ENCODE measurements at places on chromosomes 7 and 10.

- no peak for DNase-seq
Observed at GRCh38 chr7:19964246-19964645, 190.8 kb upstream of the TMEM196 start.

DNA sequence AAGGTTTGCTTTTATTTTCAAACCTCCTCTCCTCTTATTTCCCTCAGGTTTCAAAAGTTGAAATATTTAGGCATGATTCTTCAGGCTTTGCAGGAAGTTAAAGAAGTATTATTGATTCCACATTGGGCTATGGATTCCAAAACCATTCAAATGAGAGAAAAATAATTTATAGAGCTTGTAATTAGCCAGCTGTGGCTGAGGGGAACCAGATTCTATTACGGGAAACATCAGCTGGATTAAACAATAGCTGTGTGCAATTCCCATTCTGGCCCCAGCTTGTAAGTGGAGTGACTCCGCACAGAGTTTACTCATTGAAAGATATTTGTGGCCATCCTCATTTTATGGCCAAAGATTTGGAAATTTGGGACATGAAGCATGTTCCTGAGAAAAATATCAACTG is 77.0 kb upstream of the PHYHIPL start:
- no peak for DNase-seq

- no peak for DNase-seq
Observed at GRCh38 chr7:45482451-45482850, 91.7 kb upstream of the ADCY1 start.

DNA sequence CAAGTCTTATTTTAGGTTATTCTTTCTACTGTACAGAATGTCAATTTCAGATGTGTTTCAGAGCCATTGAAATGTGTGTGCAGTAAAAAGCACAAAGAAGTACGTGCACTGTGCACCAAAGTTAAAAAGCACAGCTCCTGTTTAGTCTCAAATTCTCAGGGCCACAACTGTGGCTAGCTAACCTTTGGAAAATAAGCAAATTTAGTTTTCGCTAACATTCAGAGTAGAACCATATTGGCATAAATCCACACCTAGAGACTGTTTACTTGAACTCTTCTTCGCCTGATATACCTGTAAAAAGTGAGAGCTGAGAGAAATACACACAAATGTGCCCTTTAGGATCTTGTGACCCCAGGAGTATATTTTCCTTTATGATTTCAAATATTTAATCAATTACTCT is 353.9 kb downstream of the TFEC start:
- DNase-seq: no peak

DNA sequence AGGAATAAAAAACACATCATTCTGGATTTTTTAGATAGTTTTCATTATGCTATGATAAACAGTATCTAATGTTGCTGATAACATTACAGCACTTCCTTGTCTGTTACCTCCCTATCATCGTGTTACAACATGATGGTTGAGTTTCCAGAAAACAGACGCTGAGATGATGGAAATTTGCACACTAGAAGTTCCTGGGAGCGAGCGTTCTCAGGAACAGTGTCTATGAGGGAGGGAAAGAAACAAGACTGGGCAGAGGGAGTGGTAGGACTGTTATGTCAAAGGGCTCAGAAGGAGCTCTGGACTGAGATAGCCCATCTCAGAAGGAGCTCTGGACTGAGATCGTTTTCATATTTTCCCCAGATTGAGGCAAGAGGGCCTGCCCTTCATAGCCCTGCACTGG is 121.6 kb downstream of the REEP3 start:
- no peak for DNase-seq

DNA sequence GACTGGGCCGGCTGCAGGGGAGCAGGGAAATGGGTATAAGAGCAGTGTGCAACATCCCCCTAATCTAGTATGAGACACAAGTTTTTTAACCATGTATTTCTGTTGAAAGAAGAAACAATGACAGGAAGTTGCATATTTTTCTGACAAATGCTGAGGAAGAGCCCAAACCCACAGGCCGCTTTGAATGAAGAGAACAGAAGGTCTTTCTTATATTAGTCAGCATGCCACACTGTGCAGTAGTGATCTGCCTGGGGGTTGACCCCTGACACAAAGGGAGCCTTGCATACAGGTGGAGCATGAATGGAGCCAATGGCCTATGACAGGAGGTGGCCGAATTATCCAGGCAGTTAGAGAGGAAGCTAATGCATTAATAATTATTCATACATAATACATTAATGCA is 518.3 kb downstream of the PLXDC2 start:
- no peak for DNase-seq

GRCh38 chr10:76874176-76874575 is 763.4 kb downstream of the KCNMA1 start:
- no peak for DNase-seq

GRCh38 chr7:94871132-94871531 is 36.3 kb upstream of the PPP1R9A start:
- no peak for DNase-seq

DNA sequence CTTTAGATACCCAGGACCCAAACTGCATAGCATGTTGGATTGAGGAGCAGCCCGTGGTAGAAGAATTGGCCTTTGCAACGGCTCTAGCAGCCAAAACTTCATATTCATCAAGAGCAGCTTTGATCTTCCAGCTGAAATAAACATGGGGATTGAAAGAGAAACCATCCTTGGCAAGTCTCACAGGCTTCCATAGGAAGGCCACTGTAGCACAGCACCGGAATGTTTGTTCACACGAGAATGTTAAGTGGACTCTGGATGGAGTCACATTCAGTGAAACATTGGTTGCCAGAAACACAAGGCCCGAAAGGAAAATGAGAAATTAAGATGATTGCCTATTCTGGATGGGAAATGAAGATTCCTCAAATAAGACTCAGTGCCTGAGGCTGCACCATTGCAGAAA is 97.4 kb downstream of the RAB18 start:
- no peak for DNase-seq

GRCh38 chr7:108244110-108244509 is 113.9 kb upstream of the LAMB4 start:
- DNase-seq: no peak

DNA sequence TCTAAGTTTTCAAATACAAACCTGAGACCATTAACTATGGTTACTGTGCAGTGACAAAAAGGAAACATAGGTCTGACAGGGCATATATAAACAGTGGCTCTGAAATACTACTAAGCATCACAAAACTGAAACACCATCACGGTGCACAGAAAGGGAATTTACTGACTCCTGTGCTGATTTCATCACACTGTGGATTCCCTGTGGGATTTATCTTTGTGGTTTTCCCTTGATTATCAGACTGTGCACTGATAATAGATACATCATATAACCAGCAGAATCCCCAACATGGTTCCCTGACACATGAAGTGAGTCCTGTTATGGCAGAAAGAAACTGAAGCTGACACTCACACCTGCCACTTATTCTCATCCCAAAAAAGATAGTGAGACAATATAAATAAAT is 676.3 kb upstream of the KCND2 start:
- DNase-seq: no peak

DNA sequence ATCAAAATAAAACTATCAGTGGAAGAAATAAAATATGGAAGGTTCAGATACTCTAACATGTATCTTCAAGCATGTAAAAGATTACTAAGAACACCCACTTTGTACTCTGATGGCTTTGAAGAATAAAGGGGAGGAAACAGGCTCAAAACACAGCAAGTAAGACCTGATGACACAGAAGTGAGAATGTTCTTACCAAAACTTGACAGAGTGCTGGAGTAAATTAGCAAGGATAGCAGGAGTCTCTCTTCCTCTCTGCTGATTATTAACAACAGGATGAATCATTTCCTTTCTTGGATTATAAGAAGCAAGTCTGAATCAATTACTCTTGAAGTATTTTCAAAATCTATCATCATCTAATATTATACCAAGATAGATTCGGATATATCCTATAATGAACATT is 47.5 kb downstream of the GLI3 start:
- no peak for DNase-seq

- no peak for DNase-seq
Observed at GRCh38 chr10:102492344-102492939, 10.1 kb downstream of the ACTR1A start.

- peak; percentile 27 for DNase-seq
Observed at GRCh38 chr10:123967626-123968243, 76.1 kb upstream of the CPXM2 start.

DNA sequence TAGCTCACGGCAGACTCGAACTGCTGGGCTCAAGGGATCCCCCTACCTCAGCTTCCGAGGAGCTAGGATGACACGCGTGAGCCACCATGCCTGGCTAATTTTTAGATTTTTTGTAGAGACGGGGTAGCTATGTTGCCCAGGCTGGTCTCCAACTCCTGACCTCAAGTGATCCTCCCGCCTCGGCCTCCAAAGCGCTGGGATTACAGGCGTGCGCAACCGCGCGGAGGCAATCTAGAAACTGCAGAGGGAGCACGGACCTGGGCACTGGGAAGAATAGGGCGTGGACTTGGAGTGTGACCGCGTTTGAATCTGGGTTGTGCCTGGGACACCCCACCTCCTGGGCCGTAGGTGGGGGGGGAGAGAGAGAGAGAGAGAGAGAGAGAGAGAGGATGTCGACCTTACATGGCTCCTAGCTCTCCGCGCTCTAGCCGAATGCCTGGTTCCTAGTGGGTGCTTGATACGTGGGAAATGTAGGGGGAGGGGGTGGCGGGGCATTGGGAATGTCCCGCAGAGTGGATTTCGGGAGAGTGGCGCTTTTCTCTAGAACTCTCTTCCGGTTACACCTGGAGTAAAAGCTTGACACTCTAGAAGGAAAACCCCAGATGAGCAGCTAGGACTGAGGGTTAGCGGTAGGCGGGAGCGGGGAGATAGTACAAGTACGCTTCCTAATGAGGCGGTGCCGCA is 1.2 kb upstream of the MAP3K8 start:
- no peak for DNase-seq

DNA sequence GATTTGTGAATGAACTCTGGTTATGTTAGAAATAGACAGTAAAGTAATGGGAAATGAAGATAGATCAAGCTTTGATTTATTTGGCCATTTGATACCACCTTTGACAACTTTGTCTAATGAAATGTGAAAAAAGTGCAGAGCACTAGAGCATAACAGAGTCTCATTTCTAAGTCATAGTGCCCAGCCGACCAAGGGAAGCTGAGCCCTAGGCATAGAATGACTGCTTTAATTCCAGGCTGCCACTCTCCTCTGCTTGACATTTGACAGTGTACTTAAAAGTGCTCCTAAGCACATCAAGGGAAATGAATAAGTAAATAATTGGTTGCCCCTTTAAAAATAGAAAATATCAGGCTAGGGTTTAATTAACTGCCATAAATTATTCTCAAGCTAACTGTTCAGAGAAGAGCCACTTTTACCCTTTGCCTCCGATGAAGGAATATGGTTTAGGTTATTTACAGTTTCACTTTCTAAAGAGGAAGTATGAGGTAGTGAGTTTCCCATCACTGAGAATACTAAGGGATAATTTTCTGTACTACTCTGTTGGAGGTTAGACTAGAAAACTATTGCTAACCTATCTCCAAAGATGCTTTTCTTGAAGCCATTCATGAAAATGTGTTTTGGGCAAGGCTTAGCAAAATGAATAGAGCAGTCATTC is 591.6 kb downstream of the REEP3 start:
- DNase-seq: no peak

DNA sequence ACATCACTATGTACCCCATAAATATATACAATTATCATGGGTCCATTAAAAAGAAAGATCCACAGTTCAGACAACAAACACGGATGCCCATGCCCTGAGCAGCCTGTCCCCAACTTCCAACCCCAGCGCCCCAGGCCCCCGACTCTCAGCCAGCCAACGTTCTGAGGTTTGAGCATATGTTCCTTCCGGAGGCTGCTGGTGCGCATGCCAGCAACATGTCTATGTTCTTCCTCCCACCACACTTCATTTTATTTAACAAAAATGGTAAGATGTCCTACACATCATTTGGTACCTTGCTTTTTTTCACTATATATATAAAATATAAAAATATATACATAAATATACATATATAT is 250.9 kb downstream of the MAD1L1 start:
- DNase-seq: no peak
